HTR-8/SVneo (cell line): ENCODE measurements at places on chromosomes 13 and 19.

DNA sequence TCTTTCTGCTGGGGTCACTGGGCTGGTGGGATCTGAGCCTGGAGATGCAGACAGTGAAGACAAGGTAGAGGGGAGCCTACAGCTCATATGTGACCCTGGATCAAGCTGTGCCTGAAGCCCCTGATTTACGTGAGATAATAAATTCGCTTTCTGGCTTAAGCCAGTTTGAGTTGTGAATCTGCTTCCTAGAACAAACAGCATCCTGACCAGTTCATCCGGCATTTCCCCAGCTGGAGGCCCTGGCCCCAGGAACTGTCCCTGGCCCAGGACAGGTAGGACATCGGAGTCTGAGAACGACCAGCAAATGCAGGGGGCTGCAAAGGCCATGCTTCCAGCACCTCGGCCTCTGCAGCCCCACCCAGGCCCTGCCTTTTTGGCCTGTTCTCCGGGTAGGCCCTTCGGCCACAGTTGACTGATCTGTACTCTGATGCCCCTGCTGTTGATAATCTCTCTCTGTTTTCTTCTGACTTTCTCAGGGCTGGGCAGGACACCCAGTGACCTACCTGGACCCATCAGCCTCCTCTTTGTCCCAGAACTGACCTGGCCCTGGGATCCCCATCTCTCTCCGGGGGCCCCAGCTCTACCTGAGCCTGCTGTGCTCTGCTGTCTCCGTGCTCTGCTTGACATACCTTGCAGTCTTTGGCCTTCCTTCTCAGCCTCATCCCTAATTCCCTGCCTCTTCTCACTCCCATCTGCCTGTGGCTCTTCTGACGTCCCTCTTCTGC lies 9.5 kb upstream of the VSIG10L start:
- DNase-seq, result no peak

DNA sequence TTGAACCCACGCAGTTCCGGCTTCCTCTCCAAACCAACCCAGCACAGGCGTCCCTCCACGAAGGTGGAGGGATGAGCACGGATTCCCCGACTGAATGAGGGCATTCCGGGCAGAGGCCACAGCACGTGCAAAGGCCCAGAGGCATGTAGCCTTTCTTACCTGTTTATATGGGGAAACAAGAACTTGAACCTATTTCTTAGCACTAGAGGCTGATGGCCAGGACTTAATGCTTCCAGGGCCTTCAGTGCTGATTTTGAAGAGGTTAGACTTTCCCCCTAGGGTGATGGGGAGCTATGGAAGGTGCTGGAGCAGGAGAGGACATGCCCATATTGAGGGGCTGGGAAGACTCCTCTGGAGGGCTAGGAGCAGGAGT lies 2.0 kb downstream of the MAST3 start:
- DNase-seq, result no peak

DNA sequence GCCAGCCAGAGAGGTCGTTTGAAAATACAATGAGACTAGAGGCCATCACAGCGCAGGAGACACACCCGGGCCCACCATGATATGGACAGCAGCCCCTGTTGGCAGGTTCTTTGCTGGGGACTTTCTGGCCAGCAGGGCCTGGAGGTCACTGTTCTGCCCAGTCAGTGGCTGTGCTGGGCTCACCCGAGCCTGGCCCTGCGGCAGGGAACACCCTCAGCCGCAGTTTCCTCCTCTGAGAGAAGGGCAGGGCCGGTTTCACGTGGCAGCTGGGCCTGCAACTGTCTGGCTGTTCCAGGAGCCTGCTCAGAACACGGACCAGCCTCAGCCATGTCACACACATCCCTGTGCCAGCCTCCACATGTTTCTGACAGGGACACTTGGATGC lies 39.4 kb downstream of the ADPRHL1 start:
- no peak for DNase-seq

- DNase-seq, result no peak
Observed at GRCh38 chr13:80050252-80050651, 290.7 kb downstream of the SPRY2 start.

- DNase-seq, result no peak
Observed at GRCh38 chr19:35083691-35084508, 31.7 kb upstream of the FXYD3 start.

DNA sequence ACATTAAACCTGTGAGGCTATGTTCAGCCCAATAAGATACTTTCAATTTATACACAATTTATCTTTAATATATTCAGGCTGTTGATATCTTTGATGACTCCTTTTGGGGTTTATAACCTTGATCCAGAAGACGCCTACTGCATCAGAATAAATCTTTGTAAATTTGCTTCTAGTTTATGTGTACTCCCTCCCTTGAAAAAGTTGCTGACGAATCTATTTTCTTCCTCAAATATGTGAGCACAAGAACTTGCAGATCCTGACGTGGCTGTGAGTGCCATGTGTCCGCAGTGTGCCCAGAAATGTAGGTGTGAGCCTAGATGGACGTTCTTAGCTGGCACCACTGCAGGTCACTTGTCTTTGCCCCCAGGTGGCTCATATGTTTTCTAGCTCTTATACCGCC lies 60.6 kb upstream of the TPP2 start:
- DNase-seq, result no peak

DNA sequence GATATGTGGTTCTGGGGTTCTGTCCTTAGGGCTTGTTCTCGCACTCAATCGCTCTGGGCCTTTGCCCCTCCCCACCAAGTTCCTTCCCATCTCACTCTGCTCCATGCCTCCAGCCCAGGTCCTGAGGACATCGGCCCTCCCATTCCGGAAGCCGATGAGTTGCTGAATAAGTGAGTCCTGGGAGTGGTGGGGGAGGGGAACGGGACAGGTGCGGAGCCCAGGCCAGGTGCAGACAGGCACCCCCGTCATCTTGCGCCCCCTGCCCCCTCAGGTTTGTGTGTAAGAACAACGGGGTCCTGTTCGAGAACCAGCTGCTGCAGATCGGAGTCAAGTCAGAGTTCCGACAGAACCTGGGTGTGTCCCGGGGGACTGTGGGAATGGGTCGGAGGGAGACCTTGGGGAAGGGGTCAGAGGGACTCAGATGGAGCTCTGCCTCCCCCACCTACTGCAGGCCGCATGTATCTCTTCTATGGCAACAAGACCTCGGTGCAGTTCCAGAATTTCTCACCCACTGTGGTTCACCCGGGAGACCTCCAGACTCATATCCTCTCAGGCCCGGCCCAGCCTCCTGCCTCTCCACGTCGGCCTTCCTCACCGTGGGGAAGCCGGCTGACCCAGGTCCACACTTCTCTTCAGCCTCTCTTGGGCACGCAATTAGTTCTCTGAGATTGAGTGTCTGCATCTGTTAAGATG lies 10.1 kb downstream of the FUZ start:
- no peak for DNase-seq

GRCh38 chr19:6068711-6069110 lies 41.6 kb downstream of the RFX2 start:
- DNase-seq, result no peak

GRCh38 chr19:10603873-10604459 lies 16.9 kb upstream of the AP1M2 start:
- DNase-seq, result no peak

DNA sequence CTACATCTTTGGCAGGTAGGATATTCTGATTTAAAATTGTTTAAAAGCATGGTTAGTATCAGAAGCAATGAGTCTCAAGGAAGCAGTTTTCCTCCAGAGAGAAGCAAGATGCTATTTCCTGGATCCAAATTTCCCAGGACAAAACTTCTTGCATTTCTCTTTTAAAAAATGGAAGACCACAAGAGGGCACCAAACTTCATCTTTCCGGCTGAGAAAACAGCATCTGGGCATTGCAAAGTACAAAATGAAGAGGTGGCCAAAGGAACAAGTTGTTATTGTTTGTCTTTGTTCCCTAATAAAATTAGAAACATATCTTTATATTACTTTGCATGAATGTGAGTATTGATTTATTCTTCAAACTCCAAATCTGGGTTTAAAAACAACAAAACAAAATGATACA lies 60.0 kb upstream of the LRCH1 start:
- no peak for DNase-seq

DNA sequence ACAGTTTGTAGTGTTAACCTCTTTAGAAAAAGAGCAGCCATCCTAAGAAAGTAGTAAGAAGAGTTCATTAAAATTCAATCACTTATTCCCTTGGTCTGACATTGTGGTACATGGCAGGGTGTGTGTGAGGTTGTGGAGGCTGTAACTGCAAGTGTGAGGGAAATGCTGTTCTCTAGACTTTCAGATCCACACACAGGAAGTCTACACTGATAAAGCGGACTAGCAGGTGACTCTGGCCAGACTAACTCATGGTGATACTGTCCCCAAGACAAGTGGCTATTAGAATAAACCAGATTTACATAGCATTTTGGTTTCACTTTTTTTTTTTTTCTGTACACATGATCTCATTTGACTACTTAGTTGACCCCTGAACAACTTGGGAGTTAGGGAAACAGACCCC lies 10.0 kb downstream of the MTIF3 start:
- DNase-seq, result no peak

DNA sequence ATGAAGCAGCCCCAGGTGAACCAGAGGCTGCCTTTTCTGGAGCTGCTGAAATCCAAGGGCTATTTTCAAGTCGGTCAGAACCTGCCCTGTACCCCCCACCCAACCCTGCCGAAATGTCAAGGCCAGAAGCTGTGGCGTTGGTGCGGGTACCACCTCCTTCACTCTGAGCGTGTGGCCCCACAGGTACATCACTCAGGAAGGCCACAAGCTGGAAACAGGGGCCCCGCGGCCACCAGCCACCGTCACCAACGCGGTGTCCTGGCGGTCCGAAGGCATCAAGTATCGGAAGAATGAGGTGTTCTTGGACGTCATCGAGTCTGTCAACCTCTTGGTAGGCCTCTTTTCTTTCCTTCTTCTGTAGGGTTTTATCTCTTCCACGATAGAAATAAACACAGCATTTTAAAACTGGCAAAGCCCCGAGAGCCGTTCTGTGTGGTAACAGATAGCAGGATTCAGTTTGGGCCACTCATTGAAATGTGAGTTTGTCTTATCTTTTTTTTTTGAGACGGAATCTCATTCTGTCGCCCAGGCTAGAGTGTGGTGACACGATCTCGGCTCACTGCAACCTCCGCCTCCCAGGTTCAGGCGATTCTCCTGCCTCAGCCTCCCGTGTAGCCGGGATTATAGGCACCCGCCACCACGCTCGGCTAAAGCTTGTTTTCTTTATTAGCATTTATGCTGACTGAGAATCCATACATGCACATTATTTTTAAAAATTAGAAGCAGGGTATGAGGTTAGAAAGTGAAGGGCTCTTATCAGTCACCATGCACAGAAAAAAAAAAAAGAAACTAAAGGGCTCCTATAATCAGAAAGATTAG lies 11.3 kb downstream of the AP1M1 start:
- DNase-seq, result no peak

DNA sequence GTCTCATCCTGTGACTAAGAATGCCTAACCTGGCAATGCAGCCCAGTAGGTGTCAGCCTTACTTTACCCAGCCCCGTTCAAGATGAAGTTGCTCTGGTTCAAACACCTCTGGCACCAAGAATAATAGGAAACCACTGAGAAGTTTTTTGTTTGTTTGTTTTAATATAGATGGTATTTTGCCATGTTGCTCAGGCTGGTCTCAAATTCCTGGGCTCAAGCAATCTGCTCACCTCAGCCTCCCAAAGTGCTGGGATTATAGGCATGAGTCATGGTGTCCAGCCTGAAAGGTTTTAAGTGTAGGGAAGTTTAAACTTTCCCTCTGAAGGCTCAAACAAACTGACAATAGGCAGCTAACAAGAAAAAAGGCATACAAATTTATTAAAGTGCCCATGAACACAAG lies 51.2 kb upstream of the ABCC4 start:
- no peak for DNase-seq

DNA sequence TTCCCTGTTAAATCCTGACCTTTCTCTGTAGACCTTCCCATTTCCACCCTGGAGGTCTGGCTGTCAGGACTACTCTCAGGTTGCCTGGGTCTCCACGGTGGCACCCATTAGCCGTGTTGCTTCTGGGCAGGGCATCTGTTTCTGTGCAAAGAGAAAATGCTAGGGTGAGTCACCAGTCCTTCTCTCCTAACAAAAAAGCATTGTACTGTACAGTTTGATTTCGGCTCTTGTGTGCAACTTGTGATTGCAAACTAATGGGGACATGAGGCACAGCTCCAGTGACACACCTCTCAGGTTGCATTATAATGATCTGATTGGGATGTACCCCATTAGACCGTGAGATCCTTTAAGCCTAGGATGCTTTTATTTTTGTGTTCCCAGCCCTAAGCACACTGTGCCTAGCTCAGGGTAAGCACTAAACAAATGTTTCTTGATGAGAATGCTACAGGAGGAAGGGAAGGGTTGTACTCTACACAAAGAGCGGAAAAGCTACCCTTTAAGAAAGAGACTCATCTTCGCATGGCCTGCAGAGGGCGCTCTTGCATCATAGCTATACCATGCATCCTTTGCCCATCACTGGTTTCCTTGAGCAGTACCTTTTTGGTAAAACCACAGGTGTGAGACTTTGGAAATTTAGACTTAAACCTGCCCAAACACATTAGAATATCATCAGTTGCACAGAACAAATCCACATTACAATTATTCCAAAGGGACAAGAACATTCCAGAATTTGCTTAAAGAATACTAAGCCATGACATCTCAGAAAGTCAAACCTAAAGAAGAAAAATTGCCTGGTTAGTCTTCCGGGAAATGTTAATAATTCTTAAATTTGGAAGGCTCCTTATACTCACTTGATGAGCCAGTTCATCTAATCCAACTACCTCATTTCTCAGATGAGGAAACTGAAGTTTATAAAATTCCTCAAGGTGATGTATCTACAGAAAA lies 20.3 kb upstream of the TRIM13 start:
- peak; percentile 38 for DNase-seq

GRCh38 chr13:48750588-48751383 lies 97.1 kb downstream of the CYSLTR2 start:
- no peak for DNase-seq

DNA sequence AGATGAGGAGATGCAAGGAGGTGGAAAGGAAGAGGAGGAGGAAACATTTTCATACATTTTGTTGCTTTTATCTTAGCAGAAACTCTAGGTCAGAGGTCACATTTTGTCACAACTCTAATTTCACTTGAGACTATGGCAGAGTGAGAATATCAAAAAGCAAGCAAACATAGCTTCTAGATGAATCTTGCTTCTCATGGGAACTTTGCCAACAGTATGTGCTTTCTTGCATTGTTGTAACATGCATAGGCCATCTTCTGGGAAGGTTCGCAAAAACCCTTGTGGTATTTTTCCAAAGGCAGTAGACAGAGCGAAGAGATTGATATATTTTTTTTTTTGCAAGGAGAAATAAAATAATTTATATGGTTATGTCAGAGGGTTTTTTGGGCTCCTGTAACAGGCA lies 291.3 kb downstream of the MTUS2 start:
- DNase-seq, result no peak

DNA sequence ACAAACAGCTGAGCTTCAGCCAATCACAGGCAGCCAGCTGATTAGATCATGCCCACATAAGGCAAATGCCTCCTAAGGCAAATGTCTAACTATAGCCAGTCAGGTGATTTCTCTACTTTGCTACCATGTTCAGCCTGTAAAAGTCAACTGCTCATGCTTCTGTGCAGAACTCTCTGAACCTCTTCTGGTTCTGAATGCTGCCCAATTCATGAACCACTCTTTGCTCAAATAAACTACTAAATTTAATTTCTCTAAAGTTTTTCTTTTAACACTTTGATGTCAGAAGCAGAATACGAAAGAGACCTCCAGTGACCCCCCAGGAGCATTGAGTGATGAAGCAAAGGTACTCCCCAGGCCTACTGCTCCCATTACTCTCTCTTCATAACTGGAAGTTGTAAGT lies 240.7 kb upstream of the IPO5 start:
- no peak for DNase-seq
